ENCODE measurements at places on chromosomes 11 and 22.

DNA sequence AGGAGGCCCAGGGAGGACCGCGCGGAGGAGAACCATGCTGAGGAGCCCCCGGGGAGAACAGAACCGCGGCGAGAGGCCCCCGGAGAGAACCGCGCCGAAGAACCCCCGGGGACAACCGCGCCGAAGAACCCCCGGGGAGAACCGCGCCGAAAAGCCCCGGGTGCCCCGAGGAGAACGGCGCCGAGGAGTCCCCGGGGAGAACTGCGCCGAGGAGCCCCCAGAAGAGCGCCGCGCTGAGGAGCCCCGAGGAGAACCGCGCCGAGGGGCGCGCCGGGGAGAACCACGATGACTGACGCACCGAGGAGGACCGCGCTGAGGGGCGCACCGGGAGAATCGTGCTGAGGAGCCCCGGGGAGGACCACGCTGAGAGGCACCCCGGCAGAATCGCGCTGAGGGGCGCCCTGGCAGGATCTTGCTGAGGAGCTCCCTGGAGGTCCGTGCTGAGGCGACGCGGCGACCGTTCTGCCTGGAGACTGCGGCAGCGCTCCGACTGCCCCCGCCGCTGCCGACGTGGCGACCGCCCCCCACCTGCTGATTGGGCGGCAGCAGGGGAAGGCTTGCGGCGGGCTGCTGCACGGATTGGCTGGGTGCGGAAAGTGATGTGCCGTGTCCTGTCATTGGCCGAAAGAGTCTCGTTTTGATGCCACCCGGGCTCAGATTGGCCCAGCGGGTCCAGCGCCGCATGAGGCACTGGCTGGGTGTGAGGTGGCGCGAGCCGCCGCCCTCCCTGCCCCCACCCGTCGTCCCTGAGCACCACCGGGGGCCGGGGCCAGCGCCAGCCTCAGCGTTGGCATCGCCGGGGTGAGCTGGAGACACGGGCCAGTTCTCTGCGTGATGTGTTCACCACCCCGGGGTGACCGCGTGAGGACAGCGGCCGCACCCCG, at the start of gene KCNQ1OT1:
KCNQ1OT1 (minus strand) TSS at position 464 of the 884 bp plus-strand sequence.
- DNase-seq, result peak; percentile 68

GRCh38 chr11:110474578-110474977, 44.8 kb downstream of the FDX1 start:
- no peak for DNase-seq

DNA sequence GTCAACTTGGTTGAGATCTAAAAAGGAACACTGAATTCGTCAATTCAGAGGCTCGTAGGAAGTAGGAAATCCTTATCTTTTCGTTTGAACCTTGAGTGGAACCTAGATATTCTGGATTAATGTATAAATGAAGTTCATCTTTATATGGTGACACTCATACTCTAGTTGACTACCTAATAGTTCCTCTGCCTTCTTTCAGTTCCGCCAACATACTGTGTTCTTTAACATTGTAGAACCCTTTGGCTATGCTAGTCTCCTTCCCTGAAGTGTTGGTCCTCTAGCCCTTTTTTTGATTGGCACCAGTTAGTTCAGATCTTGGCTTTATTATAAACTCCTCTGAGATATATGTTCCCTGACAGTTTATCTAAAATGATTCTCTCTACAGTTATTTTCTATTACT, 1.5 kb downstream of the ATM start:
- no peak for DNase-seq

DNA sequence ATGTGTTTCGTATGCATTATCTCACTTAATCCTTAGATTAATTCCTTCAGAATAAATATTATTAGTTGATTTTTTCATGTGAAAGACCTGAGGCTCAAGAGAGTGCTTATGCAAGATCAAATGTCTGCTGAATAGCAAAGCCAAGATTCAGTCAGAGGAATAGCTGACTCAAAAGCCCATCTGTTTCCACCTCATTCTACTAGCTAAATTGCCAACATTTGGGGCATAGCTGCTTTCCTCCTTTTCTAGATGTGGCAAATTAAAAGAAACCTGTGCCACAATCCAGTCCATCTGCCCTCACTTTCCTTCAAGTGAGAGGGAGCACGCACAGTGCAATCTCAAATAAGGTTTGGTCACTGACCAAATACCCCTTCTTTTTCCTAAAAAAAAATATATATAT, 121.1 kb downstream of the PAX6 start:
- DNase-seq, result no peak

- DNase-seq, result no peak
Measured at GRCh38 chr11:29268733-29269132, 748.1 kb downstream of the KCNA4 start.

DNA sequence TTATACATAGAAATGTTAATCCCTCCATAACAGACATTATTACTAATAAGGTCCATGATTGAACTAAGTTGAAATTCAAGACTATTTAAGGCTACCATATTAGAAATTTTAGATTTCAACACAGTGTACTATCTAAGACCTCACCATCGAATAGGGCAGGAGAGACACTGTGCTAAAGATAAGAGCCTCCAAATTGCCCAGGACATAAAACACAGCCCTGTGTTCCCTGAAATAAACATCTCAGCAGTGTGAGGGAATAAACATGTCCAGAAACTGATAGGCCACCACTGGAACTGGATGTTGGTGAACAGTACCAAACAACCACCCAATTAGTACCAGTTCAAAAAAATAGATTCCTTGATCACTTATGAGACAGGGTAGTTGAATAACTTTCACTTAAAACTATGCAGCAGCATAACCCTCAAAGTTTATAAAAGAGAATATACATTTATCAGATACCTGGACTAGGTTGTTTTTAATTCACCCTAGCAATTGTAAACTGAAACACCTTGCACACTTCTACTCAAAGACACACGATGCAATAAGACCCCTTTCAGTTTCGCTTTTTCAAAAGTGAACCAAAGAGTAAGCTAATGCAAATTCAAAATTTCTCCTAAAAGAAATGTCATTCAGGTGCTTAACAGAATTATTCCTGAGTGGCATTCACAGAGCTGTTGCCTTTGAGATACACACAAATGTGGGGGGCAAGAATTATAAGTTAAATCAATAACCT, 34.3 kb downstream of the USP28 start:
- no peak for DNase-seq

GRCh38 chr11:3710485-3711259, 39.5 kb upstream of the CHRNA10 start:
- DNase-seq, result no peak

DNA sequence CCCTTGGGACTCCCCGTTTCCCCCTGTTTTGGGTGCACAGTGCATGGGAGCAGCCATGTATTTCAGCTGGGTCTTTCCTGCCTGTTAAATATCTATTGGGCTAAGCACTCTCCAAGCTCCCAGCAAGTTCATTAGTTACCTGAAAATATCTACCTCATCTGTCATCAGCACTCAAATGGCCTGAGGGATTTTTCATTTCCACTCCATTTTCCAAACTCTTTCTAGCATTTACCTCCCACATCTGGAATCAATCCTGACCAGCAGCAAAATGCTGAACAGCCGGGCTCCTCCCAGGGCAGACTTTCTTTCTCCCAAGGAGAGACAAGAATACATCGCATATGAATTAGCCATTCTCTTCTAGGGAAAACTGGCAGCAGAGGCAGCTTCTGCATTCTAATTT, 273.5 kb upstream of the MPPED2 start:
- DNase-seq, result no peak

GRCh38 chr11:92236856-92237255, 12.2 kb downstream of the FAT3 start:
- no peak for DNase-seq

- no peak for DNase-seq
Measured at GRCh38 chr22:35642305-35642741, 5.9 kb upstream of the APOL6 start.

GRCh38 chr11:125949271-125950177, 3.7 kb downstream of the VSIG10L2 start:
- DNase-seq, result no peak

DNA sequence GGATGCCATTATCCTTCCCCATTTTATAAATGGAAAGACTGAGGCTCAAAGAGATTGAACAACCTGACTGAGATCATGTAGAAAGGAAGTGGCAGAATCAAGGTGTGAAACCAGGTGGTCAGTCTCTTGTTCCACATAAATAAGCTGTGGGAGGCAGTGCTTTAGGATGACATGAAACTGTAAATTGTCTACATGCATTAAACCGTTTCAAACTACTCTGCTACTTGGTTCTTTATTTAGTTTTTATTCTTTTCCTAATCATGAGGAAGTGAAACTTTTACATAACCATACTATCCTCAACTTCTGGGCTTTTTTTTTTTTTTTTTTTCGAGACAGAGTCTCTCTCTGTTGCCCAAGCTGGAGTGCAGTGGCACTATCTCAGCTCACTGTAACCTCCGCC, 34.9 kb downstream of the CADM1 start:
- DNase-seq, result no peak

DNA sequence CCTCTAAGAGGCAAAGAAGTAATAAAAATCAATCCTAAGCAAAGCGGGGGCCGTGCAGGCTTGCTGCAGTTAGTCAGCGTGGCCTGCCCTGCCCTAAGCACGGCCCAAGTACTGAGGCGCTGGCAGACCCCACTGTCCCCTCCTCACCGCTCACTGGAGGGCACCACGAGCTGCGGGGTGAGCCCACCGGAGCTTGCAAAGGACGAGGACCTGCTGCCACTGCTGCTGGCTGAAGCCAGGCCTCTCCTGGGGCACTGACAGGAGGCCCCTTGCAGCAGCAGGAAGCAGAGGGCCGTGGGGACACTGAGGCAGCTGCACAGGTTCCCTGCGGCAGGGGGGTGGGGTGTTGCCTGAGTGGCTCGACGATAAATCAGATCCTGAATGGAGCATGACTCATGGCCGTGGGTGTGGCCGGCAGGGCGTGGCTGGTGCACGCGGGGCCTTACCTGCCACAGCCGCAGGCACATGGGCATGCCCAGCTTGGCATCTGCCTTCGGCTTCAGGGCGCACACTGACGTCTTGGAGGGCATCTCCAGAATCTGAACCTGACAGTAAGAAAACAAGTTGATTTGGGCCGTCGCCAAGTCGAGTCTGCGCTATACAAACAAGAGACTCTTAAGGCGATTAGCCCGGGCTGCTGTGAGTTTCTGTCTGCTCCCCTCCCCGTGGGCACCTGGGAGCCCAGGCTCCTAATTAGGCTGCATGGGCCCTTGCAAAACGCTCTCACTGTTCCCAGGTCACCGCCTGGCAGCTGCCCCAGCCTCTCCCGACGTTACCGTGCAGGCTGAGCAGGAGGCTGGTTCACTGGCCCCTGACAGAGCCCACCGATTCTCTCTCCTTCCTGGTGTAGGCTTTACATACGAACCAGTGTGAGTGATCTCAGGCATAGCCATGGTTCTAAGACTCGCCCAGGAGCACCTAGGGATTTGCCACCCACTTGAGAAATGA, 45.9 kb downstream of the TBX1 start:
- DNase-seq, result no peak

DNA sequence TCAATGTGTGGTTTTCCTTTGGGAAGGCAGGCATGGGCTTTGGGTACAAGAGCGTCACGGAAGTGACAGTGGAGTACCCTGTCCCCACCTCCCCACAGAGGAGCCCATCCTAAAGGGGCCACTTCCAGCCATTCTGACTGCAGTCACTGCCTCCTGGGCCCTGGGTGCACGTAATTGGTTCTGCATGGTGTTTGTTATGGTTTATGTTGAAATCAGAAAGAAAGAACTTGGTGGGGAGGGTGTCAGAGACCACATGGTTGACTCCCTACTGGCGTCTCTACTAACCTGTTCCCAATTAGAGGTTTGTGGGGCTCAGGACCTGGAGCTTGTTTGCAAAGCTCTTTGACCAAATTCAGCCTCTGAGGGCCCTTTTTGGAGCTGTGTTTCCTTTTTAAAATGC, 40.8 kb downstream of the RIBC2 start:
- DNase-seq, result no peak

- DNase-seq, result no peak
Measured at GRCh38 chr22:37054056-37054395, 2.5 kb downstream of the KCTD17 start.

GRCh38 chr11:44456544-44457300, 108.7 kb upstream of the CD82 start:
- no peak for DNase-seq

GRCh38 chr11:109071712-109072524, 350.1 kb upstream of the C11orf87 start:
- DNase-seq, result no peak

DNA sequence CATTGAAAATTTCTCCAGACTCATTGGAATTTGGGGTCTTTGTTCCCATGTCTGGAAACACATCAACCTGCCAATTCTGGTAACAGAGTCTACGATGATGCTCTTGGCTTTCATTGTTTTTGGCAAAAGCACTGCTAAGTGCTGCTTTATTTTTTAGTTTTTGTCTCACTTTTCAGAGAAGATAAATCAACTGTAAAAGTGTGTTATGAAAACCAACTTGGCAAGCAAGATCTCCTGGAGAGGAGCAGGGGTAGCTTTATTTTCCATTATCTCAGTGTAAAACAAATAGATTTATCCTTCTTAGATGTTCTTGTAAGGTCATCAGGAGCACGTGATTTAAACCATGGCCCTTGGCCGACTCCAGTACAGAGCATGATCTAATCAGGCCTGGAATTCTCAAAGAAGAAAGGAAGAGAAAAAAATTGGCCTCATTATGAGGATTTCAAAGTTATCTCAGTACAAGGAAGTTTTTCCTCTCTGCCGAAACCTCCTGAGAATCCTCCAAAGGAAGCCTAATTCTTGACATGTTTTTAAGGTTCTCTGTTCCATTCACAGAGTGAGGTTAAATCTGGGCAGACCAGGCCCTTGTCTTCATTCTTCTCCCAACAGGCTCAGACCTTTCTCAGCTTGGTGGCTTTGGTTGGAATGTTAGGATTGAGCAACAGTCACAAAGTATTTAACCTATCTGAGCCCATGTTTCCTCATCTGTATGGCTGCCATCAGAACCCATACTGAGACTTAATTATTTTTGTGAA, 16.4 kb upstream of the PAMR1 start:
- no peak for DNase-seq

DNA sequence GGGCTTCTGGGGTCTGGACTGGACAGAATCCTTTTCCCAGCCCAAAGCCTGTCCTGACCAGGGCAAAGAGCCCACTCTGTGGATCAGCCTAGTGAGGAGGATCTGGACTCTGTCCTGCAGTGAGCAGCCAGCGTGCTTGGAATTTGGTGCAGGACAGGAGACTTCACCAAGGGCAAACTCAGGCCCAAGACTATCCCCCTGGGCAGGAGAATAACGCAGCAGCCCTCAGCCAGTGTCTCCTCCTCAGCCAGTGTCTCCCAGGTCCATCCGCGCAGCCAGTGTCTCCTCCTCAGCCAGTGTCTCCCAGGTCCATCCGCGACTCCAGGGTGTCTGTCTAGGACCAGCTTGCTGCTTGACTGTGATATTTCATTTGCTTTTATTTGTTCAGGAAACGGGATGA, 1334.0 kb downstream of the TBC1D22A start:
- DNase-seq, result no peak

GRCh38 chr11:13055200-13055599, 46.1 kb downstream of the RASSF10 start:
- DNase-seq, result no peak

DNA sequence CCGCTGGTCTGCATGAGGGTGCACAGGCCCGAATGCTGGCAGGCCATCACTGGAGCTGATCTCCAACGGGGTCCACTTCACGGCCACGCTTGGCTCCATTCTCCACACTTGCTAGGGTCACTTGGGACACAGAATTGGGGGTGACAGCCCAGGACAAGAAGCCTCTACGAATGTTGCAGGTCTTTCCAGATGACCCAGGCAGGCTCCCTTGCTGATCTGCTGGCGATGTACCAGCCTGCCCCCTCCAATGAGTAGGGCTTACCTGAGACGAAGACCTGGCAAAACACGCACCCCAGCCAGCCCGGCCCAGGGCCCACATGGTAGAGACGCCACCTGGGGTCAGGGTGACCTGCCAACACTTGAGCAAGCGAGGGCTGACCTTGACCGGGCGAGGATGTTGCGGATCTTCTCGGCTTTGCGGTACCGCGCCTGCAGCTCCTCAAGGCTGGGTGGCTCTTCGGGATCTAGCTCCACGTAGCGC, 44.9 kb downstream of the C11orf58 start:
- DNase-seq, result no peak

GRCh38 chr11:134119094-134119493, 50.2 kb downstream of the JAM3 start:
- DNase-seq, result no peak
